ENCODE measurements at places on chromosomes 1 and 21.

DNA sequence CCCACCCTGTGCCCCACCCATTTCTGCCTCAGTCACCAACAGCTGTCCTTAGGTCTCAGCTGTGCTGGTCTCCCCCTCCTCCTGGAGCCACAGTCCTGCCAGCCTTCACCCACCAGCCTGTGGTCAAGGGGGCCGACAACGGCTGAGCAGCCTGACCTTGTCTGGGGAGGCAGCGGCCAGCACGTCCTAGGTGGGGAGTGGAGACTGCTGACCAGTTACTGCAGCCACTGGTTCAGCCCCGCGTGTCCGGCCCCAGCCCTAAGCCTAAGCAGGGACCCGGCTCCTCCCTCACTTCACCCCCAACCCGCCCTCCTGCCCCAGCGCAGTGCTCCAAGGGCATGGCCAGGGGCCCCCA lies 79.2 kb downstream of the MORN1 start:
- DNase-seq, result no peak

GRCh38 chr1:15218287-15219279 lies 28.4 kb upstream of the FHAD1 start:
- DNase-seq, result no peak

DNA sequence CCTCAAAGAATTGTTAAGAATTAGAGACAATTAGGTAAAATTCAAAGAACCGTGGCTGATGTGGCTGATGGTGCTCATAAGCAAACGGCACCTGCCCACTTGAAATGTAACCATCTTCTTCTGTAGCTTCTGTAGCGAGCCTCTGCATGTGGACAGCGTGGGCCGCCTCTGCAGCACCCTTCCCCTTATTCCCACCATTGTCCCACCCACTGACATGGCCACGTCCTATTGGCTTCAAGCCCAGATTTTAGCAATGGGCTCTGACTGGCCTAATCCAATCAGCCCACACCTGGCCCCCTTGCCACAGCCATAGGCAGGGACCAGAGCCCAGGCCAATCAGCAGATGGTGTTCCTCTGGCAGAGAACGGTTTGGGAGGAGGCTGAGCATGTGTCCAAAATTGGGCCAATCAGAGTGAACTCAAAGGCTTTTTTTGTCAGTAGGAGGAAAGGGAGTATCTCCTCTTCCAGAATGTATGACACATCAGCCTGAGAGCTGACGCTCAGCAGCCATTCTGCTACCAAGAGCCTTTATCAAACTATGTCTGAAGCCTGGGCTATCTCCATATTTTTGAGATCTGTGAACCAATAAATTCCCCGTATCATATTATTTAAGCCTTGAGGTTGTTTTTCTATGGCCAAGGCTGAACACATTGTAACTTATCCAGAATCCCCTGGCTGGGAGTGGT lies 518.5 kb downstream of the SMYD3 start:
- DNase-seq, result no peak

GRCh38 chr1:24381256-24381655 lies 32.3 kb downstream of the STPG1 start:
- DNase-seq, result no peak

DNA sequence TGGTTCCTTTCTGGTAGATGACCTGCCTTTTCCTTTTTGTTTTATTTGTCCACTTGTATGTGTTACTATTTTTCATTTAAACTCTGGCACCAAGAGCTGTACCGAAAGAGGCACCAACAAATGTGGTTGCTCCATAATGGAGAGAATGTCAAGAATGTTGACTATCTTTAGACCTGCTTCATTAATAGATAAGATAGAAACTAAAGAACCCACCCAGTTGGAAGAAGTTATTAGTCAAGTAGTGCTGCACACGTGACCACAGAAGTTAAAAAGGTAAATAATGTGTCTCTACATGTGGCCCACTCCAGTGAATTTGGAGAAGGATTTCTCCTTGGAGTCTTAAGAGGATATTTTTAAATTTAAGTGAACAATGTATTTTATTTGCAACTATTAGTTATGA lies 9.3 kb downstream of the ATP1A1 start:
- no peak for DNase-seq

- no peak for DNase-seq
These were observed 27.9 kb downstream of the RERE start for GRCh38 chr1:8789314-8790214.

DNA sequence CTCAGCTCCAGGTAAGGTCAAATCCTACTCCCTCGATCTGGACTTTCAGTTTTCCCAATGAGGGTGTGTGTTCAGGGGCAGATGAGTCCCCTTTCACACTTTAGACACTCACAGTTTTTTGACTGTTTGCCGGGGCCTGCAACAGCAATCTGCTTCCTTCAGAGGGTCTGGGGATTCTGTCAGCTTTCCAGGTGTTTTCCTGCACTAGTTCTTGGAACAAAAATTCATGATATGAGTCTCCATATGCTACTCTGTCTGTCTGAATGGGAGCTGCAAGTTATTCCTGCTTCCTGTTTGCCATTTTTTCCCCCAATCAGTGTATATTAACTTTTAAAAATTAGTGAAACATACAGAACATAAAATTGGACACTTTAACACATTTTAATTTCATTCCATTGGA lies 24.3 kb downstream of the CYP4B1 start:
- no peak for DNase-seq

GRCh38 chr1:109089242-109090015 lies 1.1 kb upstream of the TMEM167B start:
- peak; percentile 97 for DNase-seq

- DNase-seq, result no peak
These were observed 41.7 kb upstream of the GPR153 start for GRCh38 chr1:6302568-6302967.

GRCh38 chr1:167713330-167714081 lies 8.3 kb upstream of the MPZL1 start:
- DNase-seq, result no peak

DNA sequence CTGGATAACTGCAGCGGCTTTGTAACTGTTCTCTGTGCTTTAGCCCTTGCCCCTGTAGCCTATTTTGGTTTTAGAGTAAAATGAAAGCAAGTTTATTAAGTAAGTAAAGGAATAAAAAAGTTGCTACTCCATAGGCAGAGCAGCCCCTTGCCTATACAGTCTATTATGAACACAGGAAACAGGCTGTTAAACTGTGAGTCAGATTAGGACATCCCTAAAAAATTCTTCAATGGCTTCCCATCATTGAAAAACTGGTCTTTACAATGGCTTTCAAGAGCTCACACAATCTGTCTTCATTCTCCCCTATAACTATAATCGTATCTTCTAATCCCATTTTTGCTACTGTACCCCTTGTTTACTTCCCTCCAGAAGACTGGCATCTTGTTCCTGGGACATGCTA lies 43.0 kb downstream of the ATG4C start:
- DNase-seq, result no peak

DNA sequence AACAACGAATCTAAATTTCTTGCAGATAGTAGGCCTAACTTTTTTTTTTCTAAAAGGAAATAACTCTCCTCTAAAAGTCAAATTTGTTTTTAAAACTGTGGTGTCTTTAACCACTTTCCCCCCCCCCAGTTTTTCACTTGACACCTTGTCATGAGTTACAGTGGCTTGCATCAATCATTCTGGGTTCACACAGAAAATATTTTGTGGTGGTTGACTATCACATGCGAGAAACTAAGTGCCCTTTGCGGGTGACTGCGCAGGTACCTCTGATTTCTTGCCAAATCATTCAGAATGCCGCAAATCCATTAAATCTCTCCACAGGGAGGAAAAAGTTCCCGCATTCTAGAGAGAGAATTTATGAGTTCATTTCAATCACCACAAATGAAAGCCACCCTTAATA lies 23.8 kb upstream of the SAMSN1 start:
- DNase-seq, result no peak

- no peak for DNase-seq
These were observed 25.3 kb downstream of the NFIA start for GRCh38 chr1:61107638-61108037.

DNA sequence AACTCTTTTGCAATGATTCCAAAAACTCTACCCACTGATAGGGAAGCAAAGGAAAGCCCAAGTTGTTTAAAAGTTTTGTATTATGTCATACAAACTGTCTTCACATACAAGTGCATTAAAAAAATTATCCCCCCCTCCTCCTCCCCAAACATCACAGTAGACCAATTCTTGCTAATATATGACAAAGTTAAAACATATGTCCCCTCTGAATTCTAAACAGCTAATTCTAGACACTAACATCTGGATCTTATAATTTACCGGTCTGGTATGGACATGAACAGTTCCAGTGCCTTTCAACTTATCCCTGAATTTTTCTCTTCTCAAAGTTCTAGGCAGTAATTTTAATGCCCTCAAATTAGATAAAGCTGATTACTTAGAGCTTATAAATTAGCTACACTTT lies 13.4 kb downstream of the RIT1 start:
- no peak for DNase-seq

GRCh38 chr1:153400244-153400643 lies 9.4 kb upstream of the S100A8 start:
- DNase-seq, result no peak

- no peak for DNase-seq
These were observed 50.7 kb downstream of the PRDM16 start for GRCh38 chr1:3119725-3120124.

DNA sequence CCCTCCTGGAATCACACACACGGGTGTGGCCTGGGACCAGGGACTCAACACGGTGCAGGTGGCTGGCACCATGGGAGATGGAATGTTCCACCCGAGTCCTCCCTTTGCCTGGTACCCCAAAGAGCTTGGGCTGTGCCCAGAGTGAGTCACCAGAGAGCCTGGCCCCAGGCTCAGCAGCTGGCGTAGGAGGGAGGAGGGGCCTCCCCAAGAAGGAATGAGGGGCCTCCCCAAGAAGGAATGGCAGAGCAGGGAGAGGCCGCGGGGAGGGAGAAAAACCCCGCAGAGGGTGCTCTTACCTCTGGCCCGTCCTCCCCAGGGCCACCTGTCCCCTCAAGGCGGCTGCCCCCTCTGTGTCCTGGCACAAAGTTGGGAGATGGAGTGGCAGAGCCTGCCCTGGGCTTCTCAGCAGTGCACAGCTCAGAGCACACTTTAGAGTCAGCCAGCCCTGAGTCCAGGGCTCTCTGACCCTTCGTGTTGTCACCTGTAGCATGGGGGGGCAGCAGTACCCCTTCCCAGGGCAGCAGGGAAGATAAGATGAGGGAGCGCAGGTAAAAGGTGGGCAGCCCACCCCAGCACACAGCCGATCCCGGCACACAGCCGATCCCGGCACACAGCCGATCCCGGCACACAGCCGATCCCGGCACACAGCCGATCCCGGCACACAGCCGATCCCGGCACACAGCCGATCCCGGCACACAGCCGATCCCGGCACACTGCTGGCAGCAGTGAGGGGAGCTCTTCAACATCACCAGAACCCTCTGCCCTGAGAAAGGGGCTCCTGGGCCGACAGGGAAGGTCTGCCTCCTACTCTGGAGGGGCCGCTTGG lies 20.2 kb upstream of the KCNAB2 start:
- DNase-seq, result no peak

DNA sequence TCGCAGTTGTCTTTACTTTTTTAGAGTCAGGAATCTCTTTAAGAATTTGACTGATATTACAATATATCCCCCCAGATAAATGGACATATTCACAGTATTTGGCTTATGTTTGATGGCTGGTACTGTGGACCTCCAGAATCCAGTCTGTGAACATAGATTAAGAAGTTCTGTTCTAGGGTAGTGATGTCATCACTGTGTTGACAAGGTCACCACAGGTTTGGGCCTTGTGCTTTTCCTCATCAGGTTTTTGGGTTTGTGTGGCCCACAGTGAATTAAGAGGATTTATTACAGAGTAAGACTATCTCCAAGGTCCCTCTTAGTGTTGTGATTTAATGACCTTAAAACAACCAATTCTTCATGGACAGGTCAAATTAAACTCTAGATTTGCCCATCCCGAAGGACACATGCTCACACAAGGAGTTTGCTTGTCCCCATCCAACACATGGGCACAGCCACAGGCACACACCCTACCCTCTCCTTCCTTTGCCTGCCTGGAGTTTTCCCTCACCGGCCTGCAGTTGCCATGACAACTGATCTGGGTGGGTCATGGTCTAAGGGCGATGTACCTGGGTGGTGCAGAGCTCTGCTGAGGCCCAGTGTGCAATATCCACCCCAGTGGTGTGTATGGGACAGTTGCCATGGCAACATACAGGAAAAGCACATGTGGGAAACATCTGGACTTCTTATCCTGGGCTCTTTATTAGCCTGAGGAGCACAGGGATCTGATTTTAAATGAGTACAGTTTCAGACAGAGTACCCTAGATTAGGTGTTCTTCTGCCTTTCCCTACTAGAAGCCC lies 98.6 kb downstream of the NAV1 start:
- DNase-seq, result no peak

- DNase-seq, result no peak
These were observed 176.5 kb downstream of the VAV3 start for GRCh38 chr1:107788206-107789202.

GRCh38 chr1:224435318-224435763 lies 744 bp upstream of the WDR26 start:
- peak; percentile 30 for DNase-seq

GRCh38 chr1:109239409-109240068 lies 9.8 kb upstream of the CELSR2 start:
- DNase-seq, result no peak

DNA sequence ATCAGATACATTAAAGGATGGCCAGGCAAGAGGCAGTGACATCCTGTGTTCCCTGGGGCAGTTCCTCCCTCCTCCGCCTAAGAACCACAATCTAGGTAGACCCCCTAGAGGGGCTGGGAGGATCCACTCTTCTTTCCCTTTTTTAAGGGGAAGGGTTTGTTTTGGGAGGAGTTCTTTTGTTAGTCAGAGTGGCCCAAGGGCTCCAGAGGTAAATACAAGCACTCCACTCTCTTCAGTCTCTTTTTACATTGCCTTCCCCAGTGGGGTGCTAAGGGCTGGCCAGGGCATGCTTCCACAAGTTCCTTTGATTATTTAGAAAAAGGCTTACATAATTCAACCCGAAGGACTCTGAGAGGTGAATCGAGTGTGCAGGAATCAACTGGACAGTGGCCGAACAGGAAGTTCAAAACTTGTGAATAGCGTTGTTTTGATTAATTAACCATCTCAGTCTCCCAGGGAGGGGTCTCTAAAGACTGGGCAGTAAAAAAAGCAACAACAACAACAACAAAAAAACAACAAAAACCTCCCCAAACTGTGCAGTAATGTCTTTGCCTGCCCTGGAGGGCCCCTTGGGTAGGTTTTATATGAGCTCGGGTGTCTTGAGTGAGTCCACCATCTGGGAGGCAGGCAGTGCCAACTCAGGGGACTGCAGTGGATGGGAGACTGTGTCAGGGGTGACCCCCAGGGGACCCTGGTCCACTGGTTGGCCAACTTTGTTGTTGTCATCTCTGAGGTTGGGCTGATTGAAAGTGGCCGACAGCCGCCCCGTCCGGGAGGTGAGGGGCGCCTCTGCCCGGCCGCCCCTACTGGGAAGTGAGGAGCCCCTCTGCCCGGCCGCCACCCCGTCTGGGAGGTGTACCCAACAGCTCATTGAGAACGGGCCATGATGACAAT lies 33.2 kb upstream of the ENO1 start:
- no peak for DNase-seq

DNA sequence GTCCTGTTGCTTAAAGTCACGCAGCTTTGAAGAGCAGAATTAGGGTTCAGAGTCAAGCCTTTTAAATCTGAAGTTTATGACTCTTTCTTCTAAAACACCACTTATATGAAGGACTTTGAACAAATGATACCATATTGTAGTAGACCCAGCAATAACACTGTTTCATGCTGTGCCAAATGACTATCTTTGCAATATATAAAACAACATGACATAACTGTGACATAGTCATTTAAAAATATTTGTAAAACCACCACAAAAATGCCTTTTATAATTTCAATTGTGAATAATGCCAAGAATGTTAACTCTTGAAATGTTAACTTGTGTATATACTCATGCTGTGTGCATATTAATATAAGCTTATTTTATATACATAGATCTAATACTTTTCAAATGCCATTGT lies 452.1 kb upstream of the NEGR1 start:
- no peak for DNase-seq
